Stromal cell of bone marrow (primary cell): ENCODE measurements at places on chromosomes 16 and 17.

GRCh38 chr17:81208651-81209050 lies 14.1 kb downstream of the CEP131 start:
- DNase-seq: no peak

DNA sequence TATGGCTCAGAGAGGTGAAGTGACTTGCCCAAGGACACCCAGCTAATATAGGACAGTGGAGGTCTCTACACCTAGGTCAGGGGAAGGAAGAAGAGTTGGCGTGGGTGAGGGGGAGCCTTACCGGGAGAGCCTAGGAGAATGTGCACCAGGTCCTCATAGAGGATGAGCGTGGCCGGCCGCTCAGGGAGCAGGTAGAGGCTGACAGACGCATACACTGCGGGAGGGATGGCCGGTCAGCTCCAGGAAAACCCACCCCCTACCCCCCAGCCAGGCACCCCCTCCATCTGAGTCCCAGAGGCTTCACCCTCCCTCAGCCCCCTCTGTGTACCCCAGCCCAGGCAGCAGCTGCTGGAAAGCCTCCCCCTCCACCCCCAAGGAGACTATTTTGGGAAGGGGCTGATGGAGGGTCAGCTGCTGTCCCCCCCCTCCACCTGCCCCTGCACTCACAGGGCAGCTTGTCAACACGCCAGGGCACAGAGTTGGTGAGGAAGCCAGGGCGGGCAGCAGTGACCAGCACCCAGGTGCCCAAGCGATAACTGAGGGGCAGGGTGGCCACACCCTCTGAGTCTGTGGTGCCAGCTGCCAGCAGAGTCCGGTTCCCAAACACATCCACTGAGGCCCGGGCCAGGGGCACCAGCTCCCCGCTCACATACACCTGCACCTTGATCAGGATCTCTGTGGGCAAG lies 4.1 kb downstream of the FAM171A2 start:
- DNase-seq: no peak

- no peak for DNase-seq
Observed at GRCh38 chr17:14157822-14158221, 78.8 kb downstream of the CDRT15 start.

GRCh38 chr16:685967-686366 lies 1.8 kb upstream of the JMJD8 start:
- DNase-seq: no peak

DNA sequence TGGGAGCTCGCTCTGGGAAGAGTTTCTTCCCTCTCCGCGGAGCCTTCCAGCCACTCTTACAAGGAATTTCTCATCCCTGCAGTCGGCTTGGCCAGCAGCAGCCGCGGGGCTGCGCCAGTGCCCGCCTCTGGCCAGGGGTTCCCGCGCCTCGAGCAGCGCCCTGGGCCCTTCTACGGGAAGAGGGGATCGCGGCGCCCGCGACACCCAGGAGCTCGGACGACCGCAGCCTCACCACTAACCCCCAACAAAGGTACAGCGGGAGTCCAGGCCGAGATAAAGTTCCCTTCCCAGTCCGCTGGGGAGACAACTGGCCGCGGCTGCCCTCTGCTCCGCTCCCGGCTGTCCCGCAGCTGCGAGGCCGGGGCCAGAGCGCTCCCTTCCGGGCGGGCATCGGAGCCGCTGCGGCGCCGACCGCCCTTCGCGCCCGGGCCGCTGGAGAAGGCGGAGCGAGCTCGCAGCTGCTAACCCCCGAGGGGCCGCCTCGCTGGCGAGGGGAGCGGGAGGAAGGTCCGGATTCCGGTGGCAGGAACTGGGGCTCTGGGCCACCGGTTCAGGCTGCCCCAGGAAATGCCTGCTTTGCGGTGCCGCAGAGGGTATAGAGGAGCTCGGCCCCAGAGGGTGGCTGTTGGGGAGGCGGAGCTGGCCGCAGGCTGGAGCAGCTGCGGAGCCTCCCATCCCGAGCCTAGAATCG lies 3.6 kb upstream of the HS3ST3B1 start:
- DNase-seq: no peak

DNA sequence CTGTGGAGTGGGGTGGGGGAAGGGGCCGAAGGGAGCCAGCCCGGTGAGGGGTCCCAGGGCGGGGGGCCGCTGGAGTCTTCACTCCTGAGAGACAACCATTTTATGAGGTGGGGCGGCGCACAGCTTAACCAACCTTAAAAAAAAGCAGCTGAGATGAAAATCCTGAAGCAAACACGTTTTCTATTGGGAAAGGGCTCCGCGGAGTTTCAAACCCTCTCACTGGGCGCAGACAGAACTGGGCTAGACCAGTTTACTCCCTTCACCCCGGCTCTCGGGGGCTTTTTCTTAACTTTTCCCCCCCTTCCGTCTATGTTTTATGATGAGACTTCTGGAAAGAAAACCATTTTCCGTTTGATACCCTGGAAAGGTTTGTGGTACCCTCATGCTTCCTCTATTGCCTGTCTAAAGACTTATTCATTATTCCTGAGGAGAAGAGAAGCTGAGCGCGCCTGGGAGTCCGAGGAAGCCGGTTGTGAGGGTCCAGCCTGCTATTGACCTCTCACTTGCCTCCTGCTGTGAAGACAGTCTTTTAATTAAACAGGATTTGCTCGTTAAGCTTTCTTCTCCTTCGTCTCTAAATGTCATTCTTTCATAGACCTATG lies 482 bp upstream of the SSH2 start:
- DNase-seq: no peak

GRCh38 chr17:27596096-27596495 lies 34.9 kb upstream of the LGALS9 start:
- DNase-seq: no peak

- DNase-seq: no peak
Observed at GRCh38 chr17:33967608-33968349, 287.3 kb upstream of the CCL2 start.

- DNase-seq: no peak
Observed at GRCh38 chr17:41660221-41660711, 28.4 kb upstream of the EIF1 start.

- no peak for DNase-seq
Observed at GRCh38 chr17:42253578-42253977, 22.6 kb downstream of the STAT5B start.

DNA sequence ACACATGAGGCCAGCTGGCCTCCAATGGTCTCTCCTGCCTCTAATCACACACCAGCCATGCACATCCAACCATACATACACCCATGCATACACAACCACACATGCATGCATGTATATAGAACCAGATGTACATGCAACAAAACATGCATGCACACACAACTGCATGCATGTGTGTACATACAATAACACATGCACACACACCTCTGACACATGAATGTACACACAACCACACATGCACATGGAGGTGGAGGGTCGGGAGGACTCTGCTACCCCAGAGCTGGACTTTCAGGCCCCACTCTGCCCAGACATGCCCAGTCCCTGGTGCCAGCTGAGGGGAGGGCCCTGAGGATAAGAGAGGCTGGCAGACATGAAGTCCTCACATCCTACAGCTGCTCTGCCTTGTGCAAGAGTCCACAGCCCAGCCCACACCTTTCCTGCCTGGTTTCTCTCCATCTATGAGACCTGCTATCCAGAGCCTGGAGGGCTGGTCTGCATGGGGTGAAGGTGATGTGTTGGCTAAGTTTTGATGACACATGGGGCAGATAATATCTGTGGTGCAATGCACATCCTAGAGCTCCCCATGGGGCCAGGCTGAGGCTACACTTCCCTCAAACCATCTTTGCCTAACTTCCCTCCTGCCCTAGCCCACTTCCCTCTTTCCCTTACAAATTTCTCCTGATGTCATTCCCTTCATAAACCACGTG lies 50.9 kb upstream of the SDK2 start:
- no peak for DNase-seq

- DNase-seq: peak; percentile 75
Observed at GRCh38 chr17:40358323-40359038, 6.1 kb downstream of the GJD3 start.

- peak; percentile 82 for DNase-seq
Observed at GRCh38 chr17:28908640-28909167, 5.8 kb upstream of the DHRS13 start.

DNA sequence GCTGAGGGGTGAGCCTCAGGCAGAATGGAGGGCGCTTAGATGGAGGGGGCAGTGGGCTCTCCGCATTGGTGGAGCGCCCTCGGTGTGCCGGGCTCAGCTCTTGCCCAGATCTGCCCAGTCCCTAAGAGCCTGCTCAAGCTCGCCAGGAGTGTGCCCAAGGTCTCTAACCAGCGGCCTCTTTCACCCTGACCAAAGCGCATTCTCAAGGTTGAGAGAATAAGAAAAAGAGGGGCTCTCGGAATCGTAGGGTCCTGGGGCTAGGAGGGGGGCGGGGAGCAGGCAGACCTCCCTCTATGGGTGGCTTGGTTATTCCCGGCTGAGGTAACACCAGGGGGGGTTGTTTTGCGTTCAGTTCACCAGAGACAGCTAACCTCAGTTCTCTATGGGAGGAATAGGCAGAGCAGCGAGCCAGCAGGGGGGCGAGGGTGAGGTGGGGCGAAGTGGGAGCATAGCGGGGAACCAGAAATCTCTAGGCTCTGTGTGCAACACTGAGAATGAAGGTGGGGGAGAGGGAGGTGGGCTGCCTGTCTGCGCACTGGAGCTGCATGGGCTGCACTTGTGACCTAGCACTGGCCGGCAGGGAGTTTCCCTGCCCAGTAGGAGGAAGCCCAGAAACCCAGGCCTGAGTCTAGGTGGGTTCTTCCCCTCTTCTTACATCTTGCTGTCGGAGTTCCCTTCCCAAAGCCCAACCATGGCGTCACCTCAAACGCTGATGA lies 3.0 kb downstream of the TMEM132E start:
- DNase-seq: no peak

GRCh38 chr17:4475001-4475400 lies 23.7 kb upstream of the SPNS2 start:
- no peak for DNase-seq

DNA sequence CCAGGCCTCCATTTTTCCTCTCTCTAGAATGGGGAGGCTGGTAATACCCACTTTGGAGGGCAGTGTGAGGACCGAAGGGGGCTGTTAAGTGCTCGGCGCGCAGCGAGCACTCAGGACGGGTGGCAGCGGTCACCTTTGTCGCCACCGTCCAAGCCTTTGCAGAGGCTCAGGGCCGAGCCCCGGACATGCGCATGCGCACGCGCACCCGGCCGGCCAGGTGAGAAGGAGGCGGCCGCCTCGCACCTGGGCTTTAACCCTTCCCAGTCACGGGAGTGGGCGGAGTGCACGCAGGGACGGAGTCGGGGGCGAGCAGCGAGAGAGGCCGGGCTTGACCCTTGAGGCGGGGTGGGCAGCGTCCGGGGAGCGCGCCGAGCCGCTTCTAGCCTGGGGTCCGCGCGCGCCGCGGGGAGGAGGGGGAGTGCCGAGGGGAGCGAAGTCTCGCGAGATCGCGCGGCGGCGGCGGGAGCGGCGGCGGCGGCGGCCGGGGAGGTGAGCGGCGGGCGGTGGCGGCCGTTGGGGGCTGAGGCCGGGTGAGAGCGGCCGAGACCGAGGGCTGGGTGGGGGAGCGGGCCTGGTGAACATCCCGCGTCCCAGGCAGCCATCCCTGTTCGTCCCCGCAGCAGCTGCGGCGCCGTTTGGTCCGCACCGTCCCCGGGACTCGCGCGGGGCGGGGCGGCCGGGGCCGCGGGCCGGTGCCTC lies at the start of gene MRTFB:
Gene MRTFB, plus strand, starts transcription at position 443 of the 699 bp plus-strand sequence. CDS start 69,288 bp downstream, outside the sequence.
- peak; percentile 23 for DNase-seq

DNA sequence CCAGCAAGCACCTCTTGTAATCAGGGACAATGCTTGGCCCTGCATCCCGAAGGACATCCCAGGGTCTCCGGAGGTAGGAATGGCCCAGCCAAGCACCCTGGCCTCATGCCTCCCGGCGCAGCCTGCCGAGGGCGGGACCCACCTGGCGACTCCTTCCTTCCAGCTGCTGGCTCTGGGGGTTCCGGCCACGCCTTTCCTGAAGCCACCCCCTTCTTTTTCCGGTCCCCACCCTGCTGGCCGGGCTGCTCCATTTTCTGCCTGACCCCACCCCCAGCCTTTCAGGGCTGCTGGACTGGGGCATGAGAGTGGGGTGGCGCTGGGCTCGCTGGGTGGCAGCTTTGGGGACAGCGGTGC lies 22.5 kb upstream of the CIBAR2 start:
- DNase-seq: no peak

GRCh38 chr16:60703096-60703495 lies 1333.1 kb downstream of the CDH8 start:
- no peak for DNase-seq

DNA sequence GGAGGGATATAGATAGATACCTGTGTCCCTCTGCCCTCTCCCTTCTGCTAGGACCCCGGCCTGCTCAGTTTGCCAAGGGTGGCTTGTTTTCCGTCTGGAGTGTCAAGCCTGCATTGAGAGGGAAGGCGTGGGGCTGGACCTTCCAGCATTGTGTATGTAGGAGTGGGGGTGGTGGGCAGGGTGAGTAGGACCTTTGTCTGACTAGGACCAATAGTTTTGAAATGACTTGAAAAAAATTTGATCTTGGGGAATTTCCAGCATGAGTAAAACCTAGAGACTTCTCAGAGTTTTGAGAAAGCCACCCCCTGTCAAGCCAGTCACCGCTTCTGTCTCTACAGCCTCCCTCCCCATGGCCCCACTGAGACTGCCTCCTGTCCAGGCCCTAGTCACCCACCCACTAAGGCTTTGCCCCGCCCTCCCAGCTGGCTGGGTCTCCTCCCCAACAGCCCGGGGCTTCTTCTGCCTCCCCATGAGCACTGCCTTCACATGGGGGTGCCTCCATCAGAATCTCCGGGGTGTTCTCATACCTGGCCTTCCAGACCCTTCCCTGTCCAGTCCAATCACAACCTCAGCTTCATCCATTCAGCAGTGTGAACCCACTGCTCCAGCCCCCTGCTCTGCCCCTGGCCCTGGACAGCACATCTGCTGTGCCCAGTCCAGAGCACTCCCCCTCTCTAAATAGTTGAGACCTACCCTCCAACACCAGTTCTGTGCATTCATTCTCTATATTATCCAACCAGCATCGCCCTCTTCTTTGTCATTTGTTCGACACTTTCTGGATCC lies 207.0 kb downstream of the MSI2 start:
- no peak for DNase-seq

- DNase-seq: no peak
Observed at GRCh38 chr17:28112181-28112580, 69.7 kb downstream of the NLK start.

- no peak for DNase-seq
Observed at GRCh38 chr16:89721546-89722391, 432 bp downstream of the ZNF276 start.

DNA sequence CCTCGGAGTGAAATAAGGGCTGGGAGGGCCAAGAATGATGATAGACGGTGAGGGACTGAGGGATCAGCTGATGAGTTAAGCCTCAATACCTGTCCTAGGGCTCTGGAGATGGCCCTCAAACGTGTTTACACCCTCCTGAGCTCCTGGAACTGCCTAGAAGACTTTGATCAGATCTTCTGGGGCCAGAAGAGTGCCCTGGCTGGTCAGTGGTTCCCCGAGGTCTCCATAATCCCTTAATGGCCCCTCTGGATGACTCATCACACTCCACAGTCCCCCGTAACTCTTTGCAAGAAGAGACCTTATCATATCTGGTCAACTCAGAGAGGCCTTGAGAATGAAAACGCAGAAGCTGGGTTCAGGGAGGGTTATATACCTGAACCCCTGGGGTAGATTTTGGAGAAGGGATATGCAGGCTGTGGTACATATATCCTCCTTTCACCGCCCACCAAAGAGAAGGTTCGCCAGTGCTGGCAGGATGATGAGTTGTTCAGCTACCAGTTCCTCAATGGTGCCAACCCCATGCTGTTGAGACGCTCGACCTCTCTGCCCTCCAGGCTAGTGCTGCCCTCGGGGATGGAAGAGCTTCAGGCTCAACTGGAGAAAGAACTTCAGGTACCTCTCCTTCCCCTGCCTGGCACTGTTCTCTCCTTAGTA lies 3.1 kb downstream of the ALOX12 start:
- DNase-seq: no peak
